SK-N-MC (cell line): ENCODE measurements at places on chromosomes 4 and X.

GRCh38 chrX:119899125-119899524, 3.4 kb downstream of the AKAP14 start:
- no peak for DNase-seq

DNA sequence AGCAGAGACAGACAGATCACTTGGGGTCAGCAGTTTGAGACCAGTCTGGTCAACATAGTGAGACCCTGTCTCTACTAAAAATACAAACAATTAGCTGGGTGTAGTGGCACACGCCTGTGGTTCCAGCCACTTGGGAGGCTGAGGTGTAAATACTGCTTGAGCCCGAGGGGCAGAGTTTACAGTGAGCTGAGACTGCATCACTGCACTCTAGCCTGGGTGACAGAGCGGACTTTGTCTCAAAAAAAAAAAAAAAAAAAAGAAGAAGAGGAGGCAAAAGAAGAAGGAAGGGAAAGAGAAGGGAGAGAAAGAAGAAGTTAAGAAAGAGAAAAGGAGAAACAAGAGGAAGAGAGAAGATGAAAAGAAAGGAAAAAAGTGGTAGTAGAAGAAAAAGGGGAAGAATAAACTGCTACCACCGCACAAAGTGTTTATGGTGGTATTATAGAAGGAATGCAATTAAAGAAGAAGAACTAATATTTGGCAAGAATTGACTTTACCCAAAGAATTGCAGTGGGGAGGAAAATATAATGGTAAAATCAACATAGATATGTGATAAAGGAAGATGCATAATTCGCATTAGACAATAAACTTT, 19.6 kb upstream of the NSUN7 start:
- DNase-seq, result no peak

DNA sequence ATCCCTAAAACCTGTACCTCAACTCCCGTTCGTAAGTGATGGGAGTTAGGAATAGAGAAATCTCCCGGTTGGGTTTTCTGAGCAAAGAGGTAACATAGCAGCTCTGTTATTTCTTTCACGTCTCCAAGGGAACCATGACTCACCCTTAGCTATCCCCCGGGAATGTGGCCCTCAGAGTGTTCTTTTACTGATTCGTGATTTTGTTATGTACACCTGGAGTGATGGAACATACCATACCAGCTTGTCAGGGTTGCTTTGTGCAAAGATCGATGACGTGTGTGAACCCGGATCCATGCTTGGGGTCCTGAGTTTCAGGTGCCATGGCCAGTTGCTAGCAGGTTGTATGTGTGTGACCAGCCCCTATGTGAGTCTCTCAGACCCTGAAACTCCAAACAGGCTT, 52.6 kb downstream of the HPRT1 start:
- DNase-seq, result no peak

DNA sequence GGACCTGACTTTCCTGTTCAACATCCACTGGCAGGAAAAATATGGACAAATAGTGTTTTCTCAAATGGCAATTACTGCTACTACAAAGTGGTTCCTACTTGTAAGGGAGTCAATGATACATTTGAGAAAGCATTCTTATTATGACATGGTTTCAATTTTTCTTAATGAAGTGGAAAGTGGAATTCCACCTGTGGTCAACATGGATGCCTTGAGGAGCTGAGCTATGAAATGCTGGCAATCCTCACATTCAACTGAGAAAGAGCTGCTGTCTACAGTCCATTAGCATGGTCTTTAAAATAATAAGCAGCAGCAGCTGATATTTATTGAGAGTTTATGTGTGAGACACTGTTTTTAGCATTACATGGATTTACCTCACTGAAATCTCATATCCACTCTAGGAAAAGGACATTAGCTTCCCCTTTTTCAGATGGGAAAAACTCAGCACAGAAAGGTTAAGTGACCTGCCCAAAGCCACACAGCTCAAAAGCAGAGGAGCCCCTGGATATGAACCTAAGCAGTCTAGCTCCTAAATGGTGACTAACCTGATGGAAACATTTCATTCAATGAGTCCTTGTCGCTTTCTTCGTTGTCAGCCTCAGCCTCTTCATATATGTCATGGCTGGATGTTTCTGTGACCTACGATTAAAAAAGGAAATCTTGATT, 29.2 kb downstream of the MAP7D3 start:
- DNase-seq, result no peak

GRCh38 chrX:25873196-25873595, 264.9 kb upstream of the MAGEB18 start:
- DNase-seq, result no peak

- no peak for DNase-seq
Measured at GRCh38 chr4:114383067-114383466, 215.5 kb upstream of the UGT8 start.

GRCh38 chr4:150212927-150213326, 134.7 kb downstream of the DCLK2 start:
- no peak for DNase-seq

- no peak for DNase-seq
Measured at GRCh38 chr4:2072971-2073807, 14.1 kb downstream of the NAT8L start.
